ENCODE measurements at places on chromosomes 7 and 10.

GRCh38 chr10:5381187-5381586 is 16.4 kb downstream of the UCN3 start:
- no peak for DNase-seq

- DNase-seq, result no peak
Observed at GRCh38 chr10:113480851-113481502, 71.9 kb upstream of the HABP2 start.

DNA sequence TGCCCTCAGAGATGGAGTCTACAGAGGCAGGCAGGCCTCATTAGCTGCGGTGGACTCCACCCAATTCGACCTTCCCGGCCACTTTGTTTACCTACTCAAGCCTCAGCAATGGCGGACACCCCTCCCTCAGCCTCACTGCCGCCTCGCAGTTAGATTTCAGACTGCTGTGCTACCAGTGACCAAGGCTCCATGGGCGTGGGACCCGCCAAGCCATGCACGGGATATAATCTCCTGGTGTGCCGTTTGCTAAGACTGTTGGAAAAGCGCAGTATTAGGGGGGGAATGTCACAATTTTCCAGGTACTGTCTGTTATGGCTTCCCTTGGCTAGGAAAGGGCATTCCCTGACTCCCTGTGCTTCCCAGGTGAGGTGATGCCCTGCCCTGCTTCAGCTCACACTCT is 252.3 kb downstream of the ARL4A start:
- no peak for DNase-seq

DNA sequence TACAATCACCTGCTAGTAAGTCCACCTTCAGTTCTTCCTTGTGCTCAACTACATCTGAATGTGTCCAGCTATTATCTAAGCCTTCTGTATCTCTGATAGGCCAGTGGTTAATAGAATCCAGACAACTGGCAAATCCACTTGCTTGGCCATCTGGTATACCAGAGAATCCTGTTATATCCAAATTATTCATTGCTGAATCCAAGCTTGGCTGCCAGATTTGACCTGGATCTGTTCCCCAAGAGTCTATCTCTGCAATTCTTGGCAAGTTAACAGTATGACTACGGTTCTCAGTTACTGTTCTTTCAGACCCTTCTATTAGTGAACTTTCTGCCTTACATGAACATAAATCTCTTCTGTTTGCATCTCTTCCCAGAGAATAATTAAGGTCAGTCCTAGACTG is 154.6 kb upstream of the TARP start:
- no peak for DNase-seq

- no peak for DNase-seq
Observed at GRCh38 chr7:50397320-50397970, 52.7 kb downstream of the FIGNL1 start.

DNA sequence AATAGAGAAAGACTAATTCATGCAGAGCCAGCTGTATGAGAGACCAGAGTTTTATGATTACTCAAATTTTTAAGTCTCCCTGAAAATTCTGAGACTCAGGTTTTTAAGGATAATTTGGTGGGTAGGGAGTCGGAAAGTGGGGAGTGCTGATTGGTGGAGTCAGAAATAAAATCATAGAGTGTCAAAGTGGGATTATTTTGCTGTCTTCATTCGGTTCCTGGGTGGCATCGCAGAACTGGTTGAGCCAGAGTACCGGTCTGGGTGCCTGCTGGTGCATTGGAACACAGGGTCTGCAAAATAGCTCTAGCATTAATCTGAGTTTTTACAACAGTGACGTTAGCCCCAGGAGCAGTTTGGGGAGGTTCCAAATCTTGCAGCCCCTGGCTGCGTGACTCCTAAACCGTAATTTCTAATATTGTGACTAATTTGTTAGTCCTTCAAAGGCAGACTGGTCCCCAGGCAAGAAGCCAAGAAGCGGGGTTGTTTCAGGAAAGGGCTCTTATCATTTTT is 32.4 kb downstream of the GPRIN2 start:
- peak; percentile 48 for DNase-seq

DNA sequence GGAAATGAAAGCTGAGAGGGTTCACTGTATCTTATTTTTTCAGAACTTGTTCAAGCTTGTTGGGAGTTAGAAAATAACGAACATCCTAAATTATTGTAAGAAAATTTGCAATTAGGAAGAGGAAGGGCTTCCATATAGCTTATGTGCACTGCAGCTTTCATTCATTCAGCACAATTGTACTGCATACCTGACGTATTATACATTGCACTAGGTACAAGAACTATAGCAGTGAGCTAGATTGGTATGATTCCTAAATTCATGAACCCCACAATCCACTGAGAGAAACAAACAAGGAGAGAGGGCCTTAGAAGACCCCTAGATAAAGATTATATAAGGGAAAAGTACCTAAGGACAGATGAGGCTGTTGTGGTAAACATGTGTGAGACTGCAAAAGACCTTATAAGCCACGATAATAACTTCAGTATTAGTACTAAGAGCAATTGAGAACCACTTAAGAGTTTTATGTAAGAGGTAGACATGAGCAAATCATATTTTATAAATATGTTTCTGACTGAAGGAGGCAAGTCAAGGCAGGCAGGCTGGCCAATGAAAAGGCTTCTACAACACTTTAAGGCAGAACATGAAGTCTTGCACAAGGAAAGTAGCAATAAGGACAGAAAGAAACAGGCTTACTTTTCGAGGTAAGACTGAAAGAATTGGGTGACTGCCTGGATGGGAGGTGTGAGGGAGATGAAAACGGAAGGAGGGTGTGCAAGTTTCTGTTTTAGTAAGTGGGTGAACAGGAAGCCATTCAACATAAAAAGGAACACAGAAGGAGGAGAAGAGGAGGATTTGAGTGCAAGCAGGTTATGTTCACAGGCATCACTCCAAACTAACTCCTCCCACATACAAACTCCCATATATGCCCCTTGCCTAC is 77.9 kb upstream of the LRRN3 start:
- DNase-seq, result no peak

DNA sequence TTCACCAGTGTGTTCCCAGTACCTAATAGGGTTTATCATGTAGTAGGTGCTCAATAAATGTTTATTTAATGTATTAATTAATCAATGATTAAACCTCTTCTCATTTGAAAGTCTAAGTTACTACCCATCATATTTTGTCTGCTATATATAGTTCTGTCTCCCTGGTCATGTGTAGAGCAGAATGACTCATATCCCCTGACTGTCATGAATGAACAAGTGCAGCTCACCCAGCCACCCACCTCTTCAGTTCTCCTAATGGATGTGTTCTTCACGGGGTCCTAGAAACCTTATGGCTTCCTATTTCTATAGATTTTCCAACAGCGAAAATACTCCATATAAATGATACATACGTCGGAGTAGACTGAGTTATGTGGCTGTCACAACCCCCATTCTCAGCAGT is 64.5 kb downstream of the HIF1AN start:
- no peak for DNase-seq

DNA sequence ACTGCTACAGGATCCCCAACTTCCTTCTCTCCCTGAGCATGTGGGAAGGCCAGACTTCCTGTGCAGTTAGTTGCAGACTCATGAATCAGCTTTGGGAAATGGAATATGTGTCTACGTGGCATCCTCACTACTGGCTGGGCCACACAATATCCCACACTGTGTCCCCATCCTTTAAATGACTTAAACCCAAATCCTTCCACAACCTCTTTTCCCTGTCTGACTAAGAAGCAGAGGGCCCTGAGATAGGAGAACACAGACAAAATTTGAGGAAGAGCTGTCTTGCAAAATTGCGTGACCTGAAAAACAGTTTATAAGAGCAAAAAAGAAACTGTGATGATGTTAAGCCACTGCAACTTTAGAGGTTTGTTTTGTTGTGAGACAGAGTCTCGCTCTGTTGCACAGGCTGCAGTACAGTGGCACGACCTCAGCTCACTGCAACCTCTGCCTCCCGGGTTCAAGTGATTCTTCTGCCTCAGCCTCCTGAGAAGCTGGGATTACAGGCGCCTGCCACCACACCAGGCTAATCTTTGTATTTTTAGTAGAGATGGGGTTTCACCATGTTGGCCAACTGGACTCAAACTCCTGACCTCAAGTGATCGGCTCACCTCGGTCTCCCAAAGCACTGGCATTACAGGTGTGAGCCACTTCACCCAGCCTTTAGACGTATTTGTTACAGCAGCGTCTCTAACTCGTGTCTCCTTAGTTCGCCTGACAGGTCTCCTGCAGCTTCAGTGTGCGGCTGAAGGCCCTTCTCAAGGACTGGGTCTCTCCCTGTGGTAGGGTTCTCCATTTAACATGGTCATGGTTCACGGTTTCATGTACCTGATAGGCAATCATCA is 46.9 kb upstream of the SFMBT2 start:
- no peak for DNase-seq

- no peak for DNase-seq
Observed at GRCh38 chr10:100826983-100827818, 81.8 kb downstream of the PAX2 start.

DNA sequence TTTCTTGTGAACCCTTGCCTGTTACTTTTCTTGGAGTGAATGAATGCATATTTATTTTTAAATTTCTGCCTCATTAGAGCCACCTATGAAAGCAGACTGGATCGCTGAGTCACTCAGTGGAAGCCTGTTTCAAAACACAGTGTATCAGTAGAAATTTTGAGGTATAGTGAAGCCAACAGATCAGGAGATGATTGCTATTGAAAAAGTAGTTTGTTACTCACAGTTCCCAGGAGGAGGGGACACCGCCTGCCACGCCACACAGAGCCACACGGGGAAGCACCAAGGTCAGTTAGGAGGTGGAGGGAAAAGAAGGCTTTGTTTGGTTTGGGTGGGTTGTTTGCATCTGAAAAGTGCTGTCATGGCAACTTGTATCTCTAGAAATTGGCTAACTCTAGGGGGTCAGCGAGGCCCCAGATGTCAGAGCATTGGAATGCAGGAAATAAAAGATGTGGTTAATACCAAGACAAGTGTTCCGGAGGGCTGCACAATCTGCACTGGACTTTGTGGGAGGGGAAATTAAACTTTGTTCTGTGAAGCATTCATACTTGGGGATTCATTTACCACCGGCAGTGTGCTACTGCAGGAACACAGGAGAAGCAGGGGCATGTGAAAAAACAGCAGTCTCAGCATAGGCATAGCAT is 106.4 kb upstream of the SDK1 start:
- no peak for DNase-seq

- no peak for DNase-seq
Observed at GRCh38 chr10:133277993-133278576, 1.4 kb upstream of the ADAM8 start.

DNA sequence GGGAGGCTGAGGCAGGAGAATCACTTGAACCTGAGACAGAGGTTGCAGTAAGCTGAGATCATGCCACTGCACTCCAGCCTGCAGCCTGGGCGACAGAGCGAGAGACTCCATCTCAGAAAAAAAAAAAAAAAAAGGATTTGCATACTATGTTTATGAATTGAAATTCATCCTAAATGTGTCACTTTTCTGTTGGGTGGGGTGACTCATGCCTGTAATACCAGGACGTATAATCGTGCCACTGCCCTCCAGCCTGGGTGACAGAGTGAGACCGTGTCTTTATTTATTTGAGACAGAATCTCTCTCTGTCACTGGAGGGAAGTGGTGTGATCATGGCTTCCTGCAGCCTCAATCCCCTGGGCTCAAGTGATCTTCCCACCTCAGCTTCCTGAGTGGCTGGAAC is 5.8 kb downstream of the ZNF212 start:
- no peak for DNase-seq

GRCh38 chr7:129784783-129785684 is 167.7 kb downstream of the UBE2H start:
- no peak for DNase-seq

DNA sequence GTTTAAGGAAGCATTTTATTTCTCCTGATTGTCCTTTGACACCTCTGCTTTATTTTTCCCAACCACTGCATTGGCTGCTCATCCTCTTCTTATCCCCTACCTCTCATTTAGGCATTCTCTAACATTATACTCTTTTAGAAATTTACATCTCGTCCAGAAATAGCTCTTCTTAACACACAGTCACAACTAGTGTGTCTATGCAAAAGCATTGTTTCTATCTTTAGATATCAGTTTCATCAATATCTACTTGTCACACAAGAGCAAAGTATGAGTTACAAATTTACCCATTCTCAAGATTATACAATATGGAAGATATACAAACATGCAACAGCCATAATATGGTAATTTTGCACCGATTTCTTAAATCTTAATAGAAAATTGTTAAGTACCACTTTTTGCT is 35.7 kb upstream of the MDFIC start:
- no peak for DNase-seq

DNA sequence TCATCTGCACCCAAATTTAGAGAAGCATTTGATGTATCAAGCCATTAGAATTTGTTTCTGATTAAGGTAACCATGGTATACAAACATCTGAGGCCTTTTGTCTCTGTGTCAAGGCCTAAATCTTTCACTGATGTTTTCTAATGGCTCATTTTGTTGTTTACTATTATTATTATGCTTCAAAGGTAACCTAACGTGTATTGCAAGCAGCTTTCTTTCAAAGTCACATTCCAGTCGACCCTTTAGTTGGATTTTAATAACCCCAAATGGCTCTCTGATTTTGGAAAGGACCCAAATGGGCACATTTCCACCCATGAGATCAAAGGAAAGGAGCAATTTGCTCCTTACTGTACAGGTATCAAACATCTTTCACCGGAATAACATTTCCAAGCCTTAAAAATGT is 46.7 kb upstream of the WNT16 start:
- DNase-seq, result no peak

DNA sequence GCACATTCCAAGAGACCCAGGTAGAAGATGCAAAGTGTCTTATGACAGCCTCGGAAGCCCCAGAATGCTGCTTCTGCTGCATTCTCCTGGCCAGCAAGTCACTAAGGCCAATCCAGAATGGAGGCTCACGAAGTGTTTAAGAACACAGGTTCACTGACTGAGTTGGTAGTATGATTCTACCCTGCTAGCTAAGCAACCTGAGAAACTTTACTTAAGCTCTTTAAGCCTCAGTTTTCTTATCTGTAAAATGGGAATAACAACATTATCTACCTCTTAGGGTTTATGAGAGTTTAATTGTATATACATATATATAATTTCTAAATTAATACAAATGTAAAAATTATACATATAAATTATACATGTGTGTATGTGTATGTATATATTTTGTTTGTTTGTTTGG is 22.8 kb upstream of the SAMD8 start:
- DNase-seq, result no peak

DNA sequence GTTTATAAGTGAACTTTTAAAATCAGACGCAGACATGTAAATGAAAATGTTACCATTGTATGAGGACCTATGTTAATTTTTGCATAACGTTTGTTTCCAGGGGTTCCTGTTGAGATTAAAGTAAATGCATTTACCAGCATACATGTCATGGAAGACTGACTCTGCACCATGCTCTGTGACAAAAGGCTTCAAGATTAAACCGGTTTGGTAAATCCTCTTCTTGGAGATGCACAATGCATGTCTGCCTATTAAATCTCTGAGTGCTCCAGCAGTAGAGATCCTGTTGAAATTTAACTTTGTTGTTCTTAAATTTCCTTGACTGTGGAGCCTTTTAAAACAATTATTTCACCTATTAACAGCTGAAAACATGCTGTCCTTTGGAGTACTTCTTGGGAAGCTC is 36.5 kb upstream of the JAZF1 start:
- DNase-seq, result no peak

Measured in omental fat pad (tissue), 4 donors.